ENCODE measurements at places on chromosomes 5 and 9. TPM values are rescaled to one million over a fixed set of nuclear protein-coding genes. Genes with fewer than 3 reads are reported as not detected.

DAB2 gene
- 189 TPM for polyA plus RNA-seq

GRCh38 chr9:108087781-108088180 lies 598.2 kb upstream of the KLF4 start:
- no peak for DNase-seq

GRCh38 chr9:79799691-79800335 lies 228.0 kb downstream of the TLE4 start:
- DNase-seq, result peak; percentile 31

DNA sequence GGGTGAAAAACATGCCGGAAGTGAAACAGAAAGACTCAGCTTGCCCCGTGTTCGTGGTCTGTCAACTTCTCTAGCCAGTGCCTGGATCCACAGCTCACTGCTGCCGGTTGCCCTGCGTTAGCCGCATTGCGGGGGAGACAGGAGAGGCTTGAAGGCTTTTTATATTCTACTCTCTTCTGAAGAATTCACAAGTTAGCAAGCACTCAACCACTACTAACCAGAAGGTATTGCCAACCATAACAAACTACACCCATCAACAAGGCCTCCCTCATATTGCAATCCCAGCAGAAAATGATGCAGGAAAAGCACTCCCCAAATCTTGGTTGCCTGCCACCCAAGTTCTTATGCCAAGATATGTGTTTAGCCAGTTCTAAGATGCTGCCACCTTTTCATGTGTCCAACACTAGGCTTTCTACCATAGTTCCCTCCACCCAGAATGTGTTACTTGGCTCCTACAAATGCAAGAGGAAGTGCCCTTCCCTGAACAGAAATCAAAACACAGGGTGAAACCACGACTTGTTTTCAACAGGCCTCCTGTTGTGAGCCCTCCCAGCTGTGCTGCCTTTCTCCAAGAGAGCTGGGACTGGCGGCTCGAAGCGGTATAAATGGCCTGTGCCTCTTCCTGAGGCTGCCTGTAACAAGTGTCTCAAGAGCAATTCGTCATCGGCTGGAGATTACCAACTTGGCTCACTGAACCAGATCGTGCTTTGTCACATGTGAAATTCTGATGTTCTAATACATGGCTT lies 129.0 kb downstream of the SNX18 start:
- no peak for DNase-seq

GRCh38 chr9:75299324-75299723 lies 211.0 kb downstream of the OSTF1 start:
- no peak for DNase-seq

GRCh38 chr5:113678924-113679575 lies 165.6 kb downstream of the YTHDC2 start:
- DNase-seq, result no peak

DNA sequence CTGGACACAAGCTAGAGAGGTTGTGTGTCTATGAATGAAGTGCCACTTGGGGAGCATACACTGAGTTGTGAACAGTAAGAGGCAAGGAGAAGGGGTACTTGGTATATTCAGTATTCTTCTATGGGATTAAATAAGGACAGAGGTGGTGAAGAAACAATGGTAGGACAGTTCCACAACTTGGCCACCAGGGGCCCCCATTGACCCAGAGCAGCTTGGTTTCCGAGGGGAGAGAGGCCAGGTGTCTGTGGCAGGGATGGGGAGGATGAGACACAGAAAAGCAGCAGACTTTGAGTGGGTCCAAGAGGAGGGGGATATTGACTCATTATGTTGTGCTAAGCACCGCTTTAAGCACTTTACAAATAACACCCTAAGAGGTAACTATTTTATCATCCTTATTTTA lies 220.6 kb downstream of the MELK start:
- DNase-seq, result no peak

DNA sequence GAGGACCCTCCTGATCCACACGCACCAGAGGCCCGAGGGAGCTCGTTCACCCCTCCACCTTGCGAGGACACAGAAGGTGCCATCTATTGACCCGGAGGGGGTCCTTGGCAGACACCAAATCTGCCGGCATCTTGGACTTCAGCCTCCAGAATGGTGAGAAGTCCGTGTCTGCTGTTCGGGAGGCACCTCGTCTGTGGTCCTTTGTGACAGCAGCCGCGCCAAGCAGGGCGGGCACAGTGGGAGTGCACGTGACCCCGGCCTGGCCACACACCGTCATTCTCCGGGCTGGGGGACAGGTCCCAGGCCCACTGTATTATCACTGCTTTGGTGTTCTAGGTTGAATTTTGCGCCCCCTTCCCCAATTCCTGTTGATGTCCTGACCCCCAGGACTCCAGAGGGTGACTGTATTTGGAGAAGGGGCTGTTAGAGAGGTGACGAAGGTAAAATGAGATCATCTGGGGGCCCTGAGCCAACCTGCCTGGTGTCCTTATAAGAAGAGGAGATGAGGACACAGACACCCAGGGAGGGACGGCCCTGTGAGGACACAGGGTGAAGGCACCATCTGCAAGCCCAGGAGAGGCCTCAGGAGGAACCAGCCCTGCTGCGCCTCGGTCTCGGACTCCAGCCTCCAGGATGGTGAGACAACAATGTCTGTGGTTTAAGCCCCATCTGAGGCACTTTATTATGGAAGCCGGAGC lies 15.7 kb downstream of the LPCAT1 start:
- DNase-seq, result no peak

GRCh38 chr9:85157772-85158171 lies 488.2 kb downstream of the NTRK2 start:
- no peak for DNase-seq

GRCh38 chr9:109252291-109252690 lies 68.6 kb downstream of the EPB41L4B start:
- no peak for DNase-seq
